RWPE2 (cell line): ENCODE measurements at places on chromosomes 5 and 9.

DNA sequence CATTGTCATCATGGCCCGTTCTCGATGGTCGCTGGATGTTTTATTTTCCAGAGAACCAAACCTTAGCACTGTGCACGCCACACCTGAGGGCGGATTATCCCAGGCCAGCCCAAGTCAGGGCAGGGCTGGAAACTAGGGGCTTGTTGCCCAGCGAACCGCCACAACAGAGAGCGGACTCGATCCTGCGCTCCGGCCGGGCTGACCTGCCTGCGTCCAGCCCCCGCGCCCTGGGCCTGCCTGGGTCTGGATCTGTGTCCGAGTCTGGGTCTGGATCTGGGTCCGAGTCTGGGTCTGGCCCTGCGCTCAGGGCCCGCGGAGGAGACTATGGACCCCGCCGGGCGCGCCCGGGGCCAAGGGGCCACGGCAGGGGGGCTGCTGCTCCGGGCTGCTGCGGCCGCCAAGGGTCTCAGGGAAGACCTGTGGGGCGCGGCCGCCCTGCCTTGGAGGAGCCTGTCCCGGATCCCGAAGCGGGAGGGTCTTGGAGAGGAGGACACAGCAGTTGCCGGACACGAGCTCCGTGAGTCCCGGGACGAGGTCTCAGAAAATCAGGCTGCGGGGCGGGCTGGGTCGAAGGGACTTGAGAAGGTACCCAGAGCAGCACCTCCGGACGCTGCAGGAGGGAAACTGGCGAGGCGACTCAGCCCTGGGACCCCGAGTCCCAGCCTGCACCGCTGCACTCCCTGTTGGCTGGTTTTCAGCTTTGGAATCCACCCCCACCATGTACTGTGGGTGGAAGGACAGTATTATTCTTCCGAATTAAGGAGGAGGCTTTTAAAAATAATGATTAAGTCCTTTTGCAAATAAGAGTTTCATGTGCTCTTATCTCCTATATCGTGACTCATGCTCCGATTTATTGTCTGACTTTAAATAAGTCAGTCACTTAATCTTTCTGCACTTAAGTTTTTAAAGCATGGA, at the start of gene ANKDD1B:
Gene ANKDD1B (plus strand): TSS at position 143 of the 915 bp plus-strand sequence. CDS start 182 bp downstream, at position 325.
- peak; percentile 70 for DNase-seq

- no peak for DNase-seq
Measured at GRCh38 chr9:127974001-127974768, 6.6 kb downstream of the EEIG1 start.

DNA sequence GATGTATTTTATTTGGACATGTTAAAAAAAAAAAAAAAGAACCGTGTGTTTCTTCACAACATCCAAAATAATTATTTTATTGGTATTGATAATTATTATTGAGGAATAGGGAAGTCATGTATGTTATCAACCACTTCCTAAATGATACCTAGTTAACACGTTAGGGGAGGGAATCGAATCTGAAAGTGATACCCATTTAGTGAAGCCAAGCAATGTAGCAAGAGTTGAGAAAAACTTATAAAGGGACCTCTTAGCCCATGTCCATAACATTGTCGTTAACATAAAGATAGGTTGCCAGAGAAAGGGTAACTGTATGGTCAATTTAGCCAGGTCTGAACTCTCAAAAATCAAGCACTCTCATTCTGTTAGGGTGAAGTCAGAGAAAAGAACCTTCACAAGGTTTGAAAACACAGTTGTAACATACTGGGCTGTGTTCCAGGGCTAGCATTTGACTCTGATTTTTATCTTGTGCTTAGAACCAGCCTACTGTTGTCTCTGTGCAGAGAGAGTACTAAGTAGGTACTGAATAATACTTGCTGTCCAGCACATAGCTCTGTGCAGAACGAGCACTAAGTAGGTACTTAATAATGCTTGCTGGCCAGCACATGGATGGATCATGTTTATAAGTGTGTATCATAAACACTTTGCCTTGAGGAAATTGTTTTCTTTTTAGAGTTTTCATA, 60.4 kb downstream of the GHR start:
- no peak for DNase-seq

DNA sequence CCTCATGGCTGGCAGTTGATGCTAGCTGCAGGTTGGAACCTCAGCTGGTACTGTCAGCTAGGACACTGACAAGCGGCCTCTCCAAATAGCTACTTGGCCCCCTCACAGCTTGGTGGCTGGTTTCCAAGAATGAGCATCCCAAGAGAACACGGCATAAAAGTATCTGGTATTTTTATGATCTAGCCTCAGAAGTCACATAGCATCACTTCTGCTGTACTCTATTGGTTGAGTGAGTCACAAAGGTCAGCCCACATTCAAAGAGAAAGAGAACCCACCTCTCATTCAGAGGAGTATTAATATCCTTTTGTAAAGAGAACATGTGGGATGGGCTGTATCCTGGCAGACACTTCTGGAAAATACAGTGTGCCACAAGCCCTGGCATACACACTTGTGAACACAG, 6.0 kb upstream of the SIL1 start:
- DNase-seq = no peak

- no peak for DNase-seq
Measured at GRCh38 chr9:20356403-20357036, 265.8 kb downstream of the MLLT3 start.

DNA sequence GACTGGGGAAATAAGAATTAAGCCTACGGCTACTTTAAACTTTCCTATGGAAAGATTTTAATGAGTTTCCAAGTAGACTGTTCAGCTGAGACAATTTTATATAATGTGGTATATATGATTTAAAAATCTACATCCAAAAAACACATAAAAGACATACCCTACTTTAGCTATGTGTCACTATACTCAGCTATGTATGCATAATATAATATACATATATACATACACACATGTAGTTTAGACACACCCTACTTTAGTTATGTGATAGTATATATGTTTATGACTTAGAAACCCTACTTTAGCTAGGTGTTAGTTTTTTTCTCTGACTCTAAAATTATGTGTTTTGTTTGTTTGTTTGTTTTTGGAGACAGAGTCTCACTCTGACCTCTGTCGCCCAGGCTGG, 100.5 kb upstream of the DAB2 start:
- no peak for DNase-seq

- DNase-seq = no peak
Measured at GRCh38 chr9:7132605-7133004, 374.8 kb downstream of the KDM4C start.

GRCh38 chr5:96745844-96746531, 61.8 kb downstream of the ERAP1 start:
- no peak for DNase-seq

DNA sequence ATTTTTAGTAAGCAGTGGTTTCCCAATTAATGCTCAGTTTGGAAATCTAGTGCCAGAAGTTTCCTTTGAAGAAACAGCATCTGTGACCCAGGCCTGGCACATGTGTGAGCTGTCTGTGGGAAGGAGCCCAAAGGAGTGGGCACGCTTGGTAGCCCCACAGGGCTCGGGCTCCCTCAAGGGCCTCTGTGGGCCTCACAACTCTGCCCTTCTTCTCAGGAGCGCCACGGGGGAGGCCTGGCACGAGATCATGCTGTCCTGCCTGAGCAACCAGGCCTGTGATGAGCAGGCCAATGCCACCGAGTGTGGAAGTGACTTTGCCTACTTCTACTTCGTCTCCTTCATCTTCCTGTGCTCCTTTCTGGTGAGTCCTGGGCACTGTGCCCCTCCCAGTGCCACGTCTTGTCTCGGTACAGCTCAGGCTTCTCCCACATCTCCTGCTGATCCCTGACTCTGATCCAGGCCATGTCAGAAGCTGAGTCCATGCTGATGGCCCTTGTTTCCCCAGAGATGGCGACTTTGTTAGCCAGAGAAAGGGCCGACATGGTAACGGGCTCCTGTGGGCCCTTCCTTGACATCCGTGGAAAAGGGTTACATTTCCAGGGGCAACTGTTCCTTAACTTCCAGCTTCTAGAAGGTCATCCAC, 200.4 kb downstream of the CACNA1B start:
- DNase-seq = no peak

DNA sequence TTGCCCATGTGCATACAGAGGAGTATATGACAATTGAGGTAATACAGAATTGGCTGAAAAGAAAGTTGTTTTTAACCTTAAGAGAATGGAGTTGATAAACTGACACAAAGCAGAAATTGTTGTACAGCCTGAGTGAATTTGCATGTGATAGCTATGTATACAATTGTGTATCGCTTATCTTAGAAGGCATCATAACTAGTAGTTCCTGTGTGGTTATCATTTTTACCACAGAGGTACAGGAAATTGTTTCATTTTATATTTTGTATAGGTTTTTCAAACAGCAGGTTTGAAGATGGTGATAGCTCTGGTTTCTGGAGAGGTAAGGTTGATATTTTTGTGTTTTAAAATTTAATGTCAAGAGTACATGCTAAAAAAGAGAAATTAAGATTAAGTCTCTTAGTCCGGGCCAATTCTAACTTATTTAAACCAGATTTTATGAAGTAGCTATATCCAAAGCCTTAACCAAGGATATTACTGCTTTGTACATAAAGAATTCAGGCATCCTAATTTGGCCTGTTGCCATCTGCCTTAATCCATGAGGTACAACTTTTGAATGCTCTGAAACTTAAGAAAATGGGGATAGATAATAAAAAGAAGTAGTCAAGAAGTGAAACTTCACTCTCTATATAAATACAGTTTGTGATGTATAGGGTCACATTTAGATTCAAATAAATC, 26.0 kb downstream of the DDX4 start:
- DNase-seq = no peak

- DNase-seq = no peak
Measured at GRCh38 chr9:80552931-80553330, 981.2 kb downstream of the TLE4 start.

DNA sequence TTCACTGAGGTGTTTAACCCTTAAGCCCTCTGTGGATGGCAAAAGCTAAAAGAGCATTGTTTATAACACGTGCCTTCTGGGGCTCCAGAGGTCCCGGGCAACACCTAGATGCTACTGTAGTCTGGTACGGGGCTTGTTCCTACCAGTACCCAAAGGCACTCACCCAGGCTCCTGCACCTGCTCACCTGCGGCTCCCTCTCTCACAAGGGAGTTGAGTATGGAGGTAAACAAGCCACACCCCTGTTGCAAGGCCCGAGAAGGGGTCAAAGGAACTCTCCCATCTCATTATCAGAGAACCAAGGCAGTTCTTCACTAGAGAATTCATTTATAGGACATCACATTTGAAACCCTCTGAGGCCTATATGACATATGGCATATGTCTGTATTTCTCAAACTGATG, 53.4 kb upstream of the IL6ST start:
- no peak for DNase-seq

DNA sequence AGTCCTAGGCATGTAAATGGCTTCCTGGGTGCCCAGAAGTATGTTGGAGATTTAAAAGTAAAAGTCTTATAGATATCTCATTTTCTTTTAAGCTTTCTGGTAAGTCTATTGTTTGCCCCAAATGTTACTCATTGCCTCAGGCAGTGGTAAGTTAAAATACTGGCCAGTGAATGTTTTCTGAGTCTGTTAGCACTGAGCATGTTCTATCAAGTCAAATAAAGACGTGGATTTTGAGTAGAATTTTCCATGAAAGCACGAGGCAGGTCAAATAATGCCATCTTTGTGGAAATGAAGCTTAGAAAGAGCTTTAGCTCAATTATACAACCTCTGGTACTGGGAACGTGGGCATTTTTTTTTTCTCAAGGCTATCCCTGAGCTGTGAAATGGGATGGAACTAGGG, 651.3 kb upstream of the ACO1 start:
- DNase-seq = no peak

DNA sequence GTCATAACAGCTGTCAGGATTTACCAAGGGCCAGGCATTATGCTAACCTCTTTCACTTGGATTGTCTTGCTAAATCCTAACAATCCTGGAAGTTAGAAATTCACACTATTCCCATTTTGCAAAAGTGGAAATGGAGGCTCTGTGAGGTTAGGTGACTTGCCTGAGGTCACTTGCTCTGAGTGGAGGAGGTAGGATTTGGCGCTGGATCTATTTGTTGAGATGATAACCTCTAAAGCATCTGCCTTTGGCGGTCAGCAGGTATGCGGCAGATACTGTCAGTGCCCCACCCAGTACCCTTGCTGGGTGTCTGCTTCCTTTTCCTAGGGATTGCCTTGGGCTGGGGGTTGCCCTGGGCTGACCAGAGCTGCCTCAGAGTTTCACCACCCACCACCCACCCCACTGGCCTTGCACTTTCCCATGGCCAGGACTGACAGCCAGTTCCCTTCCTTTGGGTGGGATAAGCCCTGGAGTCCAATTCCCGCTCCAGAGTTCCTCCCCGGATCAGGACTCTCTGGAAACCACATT, 164.8 kb upstream of the MSX2 start:
- no peak for DNase-seq

DNA sequence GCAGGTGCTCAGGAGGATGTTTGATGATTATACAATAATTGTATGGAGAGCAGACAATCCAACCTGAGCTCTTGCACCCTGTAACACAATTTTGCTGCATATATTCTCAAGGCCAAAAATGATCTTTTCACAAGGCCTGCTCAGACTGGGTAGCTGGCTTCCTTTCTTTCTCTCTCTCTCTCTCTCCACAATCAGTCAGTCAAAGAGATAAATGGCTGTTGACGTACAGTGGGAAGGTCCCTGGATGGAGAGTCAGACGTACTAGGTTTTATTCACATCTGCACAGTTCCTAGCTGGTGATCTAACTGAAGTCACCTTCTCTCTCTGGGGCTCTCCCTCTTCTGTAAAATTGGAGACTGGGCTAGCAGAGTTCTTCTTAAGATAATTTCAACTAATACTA, 19.8 kb downstream of the SLC36A2 start:
- no peak for DNase-seq

DNA sequence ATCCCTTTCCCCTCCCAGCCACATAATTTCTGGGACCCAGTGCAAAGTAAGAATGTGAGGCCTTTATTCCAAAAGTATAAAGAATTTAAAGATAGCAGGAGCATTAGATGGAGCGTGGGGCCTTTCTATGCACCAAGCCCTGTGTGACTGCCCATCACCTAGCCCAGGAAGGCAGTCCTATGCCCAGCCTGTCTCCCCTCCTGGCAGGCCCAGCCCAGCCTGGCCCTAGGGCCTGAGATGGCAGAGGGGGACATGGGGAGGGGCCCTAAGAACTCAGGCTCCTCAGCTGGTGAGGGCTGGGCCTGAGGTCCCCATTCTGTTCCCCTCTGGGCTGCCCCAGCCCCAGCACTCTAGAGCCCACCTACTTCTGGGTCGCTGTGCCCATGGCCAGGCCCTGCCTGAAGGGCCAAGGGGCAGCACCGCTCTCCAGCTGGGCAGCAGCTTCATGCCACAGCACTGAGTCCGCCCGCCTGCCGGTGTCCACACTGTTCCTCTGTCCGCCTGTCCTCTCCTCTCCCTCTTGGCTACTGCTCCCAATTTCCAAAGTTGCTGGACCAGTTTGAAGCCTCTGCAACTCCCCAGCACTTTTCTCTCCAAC, 995 bp upstream of the SLC23A1 start:
- DNase-seq = no peak
